Cortex of kidney (tissue), 1 donor: ENCODE measurements at places on chromosomes 4 and X.

GRCh38 chr4:77994194-77994721 is 62.9 kb upstream of the FRAS1 start:
- DNase-seq, result no peak

DNA sequence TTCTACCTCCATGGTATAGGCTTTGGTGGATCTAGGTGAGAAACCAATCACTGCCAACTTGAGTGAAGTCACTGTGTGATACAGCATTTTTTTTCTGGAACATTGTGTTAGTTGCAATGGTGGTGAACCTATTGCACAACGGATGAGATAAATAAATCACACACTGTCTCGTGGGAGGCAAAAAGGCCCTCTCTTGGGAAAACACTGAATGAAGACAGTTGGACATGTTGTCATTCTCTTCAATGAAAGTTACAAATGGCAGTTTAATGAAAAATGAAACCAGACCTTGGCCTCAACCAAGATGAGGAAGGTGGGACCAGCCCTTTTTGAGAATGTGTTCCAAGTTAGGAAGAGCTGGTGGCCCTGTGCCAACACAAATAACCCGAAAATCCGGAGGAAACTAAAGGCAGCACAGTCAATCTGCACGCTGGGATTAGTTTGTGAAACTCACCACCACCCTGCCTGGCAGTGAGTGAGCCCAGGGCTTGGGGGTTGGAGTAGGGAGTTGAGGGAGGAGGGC is 5.4 kb upstream of the ADGRG2 start:
- no peak for DNase-seq

- no peak for DNase-seq
Measured at GRCh38 chrX:101241531-101241930, 21.9 kb downstream of the DRP2 start.

GRCh38 chr4:128831531-128832242 is 22.2 kb downstream of the JADE1 start:
- DNase-seq, result no peak

GRCh38 chr4:118351851-118352827 is 664 bp downstream of the PRSS12 start:
- no peak for DNase-seq

- no peak for DNase-seq
Measured at GRCh38 chr4:1659104-1660043, 24.7 kb downstream of the FAM53A start.

- DNase-seq, result no peak
Measured at GRCh38 chr4:55979562-55979961, 30.8 kb downstream of the CEP135 start.

DNA sequence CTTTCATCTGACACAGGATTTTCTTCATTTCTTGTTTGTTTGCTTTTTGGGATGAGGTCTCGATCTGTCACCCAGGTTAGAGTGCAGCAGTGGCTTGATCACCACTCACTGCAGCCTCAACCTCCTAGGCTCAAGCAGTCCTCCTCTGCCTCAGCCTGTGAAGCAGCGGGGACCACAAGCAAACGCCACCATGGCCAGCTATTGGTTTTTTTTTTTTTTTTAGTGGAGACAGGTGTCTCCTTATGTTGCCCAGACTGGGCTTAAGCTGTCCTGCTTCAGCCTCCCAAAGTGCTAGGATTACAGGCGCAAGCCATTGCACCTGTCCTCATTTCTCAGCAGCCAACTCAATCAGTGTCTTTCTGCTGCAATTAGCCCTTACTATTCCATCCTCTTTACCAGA is 10.3 kb downstream of the SPRY1 start:
- DNase-seq, result no peak

DNA sequence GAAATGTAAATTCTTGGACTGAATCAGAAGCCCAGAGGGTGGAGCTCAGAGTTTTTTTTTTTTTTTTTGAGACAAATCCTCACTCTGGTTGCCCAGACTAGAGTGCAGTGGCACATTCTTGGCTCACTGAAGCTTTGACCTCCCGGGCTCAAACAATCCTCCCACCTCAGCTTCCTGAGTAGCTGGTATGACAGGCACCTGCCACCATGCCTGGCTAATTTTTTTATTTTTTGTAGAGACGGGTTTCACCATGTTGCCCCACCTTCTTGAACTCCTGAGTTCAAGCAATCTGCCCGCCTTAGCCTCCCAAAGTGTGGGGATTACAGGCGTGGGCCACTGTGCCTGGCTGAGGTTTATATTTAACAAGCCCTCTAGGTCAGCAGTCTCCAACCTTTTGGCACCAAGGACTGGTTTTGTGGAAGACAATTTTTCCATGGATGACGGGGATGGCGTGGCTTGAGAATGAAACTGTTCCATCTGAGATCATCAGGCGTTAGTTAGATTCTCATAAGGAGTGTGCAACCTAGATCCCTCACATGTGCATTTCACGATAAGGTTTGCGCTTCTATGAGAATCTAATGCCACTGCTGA is 76.7 kb downstream of the FHIP1A start:
- no peak for DNase-seq

DNA sequence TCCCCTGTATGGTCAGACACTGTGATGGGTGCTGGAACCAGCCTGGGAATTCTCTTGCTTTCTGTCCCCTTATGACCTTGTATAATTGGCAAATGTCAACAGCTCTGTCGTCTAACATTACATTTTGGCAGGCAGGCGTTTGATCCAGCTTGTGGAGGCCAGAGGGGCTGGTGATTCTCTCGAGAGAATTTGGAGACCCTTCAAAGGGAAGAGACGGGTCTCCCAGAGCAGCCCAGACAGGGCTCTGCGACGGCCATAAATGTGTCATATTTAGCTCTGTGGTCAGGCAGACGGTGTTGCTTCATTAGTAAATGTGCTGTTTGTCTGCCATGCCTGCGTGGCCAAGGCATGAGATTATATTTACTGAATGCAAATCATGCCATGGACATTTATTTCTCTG is 68.7 kb downstream of the SORCS2 start:
- DNase-seq, result no peak

- no peak for DNase-seq
Measured at GRCh38 chr4:8010618-8011017, 71.0 kb upstream of the AFAP1 start.

GRCh38 chrX:133793626-133794025 is 191.8 kb downstream of the GPC3 start:
- DNase-seq, result no peak

DNA sequence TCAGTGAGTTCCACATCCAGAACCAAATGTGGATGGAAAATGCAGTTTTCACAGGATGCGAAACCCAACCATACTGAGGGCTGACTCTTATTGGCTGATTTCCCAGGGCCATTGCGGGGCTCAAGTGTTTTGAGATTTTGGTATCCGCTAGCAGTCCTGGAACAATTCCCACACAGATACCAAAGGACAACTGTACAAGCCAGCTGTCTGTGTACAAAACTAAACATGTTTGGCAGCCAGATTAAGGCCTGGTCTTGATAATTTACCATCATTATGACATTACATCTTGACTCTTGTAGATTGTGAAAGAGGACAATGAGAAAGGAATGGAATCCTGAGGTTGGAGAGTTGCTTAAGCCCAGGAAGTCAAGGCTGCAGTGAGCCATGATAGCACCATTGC is 121.9 kb downstream of the DKK2 start:
- DNase-seq, result no peak

GRCh38 chr4:5894266-5894665 is 1.4 kb upstream of the CRMP1 start:
- no peak for DNase-seq

- DNase-seq, result no peak
Measured at GRCh38 chr4:74395633-74396032, 30.7 kb downstream of the EREG start.

GRCh38 chrX:69229436-69229835 is 64.2 kb upstream of the PJA1 start:
- DNase-seq, result no peak

- DNase-seq, result no peak
Measured at GRCh38 chr4:108749119-108749518, 13.7 kb downstream of the ETNPPL start.

- no peak for DNase-seq
Measured at GRCh38 chr4:142563682-142564291, 282.3 kb downstream of the INPP4B start.

- DNase-seq, result no peak
Measured at GRCh38 chr4:184317234-184317918, 99.7 kb upstream of the ENPP6 start.

GRCh38 chrX:133852837-133853356 is 132.5 kb downstream of the GPC3 start:
- no peak for DNase-seq

DNA sequence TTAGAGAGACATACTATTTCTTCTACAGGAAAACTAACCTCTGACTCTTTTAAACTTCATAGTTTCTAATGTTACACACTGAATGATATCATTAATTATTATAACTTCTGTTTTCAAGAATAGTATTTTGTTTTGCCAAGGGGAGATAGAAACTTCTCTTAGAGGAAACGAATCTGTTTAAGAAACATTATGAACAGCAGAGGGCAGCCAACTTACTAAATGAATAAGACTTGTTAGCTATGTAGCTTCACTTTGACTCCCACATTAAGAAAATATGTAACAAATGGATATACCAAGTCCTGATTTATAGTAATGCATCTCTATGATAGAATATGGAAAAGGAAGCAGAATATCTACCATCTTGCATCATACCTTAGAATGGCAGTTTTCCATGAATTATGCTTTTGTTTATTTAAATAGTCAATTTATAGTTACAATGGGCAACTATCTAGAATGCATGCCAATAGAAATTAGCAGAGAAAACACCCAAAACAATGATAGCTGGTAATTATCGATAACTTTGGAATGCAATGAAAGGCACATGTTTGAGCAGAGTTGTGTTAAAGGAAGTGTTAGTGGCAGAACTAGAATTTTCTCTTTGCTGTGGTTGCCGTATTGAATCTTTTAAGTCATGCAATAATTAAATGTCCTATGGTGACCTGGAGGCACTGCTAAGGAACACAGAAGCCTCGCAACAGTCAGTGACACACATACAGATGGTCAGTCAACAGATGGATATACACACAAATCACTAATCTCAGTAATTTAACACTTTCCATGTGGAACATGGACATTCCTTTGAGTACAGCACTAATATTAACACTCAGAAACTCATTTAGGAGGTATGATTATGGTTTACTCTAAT is 105.7 kb upstream of the PDLIM3 start:
- DNase-seq, result no peak

GRCh38 chr4:8580321-8581093 is at the start of gene GPR78:
TSS of gene GPR78 (plus strand) at chr4:8580392. CDS start at chr4:8580983, 591 bp downstream.
- DNase-seq, result no peak

DNA sequence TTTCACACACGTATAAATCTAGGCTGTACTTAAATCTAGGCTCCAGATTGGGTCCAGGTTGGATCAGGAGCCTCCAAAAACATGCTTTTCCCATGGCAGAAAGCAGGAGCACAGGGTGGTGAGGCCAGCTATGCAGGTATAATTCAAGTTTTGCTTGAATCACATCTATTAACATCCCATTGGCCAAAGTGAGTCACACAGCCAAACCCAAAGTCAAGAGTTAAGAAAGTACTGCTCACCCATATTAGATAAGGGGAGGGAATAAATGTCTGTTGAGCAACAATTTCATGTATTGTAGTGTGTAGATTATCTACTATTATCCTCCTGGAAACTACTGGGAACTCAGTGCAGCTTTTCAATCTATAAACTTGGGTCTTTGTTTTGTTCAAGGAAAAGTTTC is 12.8 kb downstream of the SUPT20HL2 start:
- no peak for DNase-seq

GRCh38 chr4:7426525-7427171 is 8.1 kb downstream of the PSAPL1 start:
- DNase-seq, result no peak

DNA sequence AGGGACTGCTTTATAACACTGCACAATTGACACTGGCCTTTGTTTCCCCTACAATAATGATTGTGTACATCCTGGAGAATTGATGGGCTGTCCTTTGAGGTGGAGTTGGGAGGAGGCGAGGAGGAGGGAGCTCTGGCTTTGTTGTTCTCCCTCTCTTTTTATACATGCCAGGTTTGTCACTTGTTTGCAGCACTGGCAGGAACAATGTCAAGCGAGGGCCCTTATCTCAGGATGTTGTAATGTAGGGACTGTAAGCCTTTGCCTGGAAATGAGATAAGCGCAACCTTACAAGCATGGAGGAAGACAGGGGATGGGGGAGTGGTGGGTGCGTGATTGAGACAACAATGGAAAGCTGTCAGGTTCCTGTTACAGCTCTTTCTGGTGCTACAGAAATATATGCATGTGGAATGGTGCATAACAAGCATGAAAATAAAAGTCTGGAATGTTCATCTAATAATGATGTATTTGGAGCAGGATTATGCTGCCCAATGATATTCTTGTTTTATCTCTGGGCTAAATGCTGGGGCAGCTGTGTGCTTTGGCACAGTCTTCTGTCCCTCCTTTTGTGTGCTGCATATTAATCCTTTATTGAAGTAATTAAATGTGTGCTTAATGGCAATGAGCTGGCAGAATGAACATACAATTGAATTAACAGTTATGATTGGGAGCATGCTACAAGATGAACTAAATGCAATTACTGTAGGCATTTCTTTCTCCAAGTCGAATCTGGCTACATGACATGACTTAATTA is 294.4 kb downstream of the GPAT3 start:
- DNase-seq, result no peak

- no peak for DNase-seq
Measured at GRCh38 chr4:3407171-3407771, 34.5 kb upstream of the HGFAC start.

DNA sequence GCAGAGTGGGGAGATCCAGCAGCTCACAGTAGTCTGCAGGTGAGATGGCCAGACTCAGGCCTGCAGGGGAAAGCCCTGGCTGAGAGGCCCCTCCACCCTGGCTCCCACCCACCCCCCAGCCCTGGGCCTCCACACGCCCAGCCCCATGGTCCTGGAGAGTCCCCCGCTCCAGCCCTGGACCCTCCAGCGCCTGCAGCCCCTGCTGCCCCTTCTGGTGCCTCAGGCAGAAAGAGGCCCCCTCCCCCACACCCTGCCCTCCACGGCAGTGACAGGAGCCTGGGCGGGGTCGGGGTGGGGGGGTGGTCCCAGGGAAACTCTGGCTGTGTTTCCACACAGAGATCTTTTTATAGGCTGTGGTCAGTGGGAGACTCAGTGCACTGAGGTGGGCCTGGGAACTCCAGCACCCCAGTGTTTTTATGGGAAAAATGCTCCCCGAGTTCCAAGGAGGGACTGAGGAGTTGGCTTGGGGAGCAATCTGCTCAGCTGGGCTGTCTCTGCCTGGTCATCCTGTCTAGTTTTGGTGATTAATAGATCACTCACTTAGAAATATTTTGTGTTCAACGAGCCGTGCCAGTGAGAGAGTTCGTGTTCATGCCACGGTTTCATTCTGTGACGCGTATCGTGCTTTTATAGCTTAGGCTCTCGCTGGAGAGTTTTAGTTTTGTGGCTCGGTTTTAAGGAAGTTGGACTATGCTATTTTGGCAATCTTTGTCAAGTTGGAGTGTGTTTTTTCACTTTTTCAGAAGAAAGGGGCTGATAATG is 53.1 kb upstream of the HGFAC start:
- DNase-seq, result no peak

DNA sequence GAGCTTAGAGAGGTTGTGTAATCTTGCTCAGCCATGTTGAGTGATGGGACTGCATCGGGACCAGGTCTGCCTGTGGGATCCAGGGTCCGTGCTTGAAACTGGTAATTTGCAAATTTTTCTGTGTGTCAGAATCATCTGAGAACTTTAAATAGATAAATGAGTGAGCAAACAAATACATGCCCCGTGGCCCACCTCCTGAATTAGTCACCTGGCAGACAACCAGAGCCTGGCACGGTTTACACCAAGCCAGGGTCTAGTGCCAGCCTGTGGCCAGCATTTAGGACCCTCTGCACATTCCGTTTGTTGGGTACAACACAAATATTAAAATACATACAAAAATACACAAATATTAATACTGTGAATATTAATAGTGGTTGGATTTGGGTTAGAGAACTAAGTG is 90.6 kb upstream of the STOX2 start:
- no peak for DNase-seq
